ENCODE measurements at places on chromosomes 2 and 18.

GRCh38 chr2:82539280-82539621 is 1919.8 kb downstream of the SUCLG1 start:
- DNase-seq: no peak

- no peak for DNase-seq
Measured at GRCh38 chr2:66069937-66070720, 364.8 kb upstream of the MEIS1 start.

GRCh38 chr2:43020990-43021669 is 205.3 kb downstream of the ZFP36L2 start:
- no peak for DNase-seq

- DNase-seq: no peak
Measured at GRCh38 chr18:58208207-58208932, 164.3 kb downstream of the NEDD4L start.

GRCh38 chr2:867296-867695 is 83.4 kb upstream of the SNTG2 start:
- no peak for DNase-seq

GRCh38 chr2:48479915-48480314 is 50.0 kb upstream of the STON1 start:
- DNase-seq: no peak

DNA sequence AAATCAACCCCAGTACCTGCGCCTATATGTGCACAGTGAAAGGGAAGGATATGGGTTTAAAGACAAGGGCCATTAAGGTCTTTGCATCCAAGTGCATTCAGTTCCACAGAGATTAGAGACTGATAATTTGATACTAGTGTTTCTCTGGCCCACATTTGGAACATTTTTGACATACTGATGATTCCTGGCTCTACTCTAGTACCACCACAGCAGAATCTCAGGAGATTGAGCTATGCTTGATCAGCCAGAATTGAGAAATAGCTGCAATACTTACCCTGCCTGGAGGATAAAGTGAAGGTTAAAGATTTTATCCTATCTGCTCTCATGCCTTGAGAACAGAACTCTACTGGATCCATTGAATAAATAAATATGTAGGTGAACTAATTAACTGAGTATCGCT is 1267.8 kb downstream of the SUCLG1 start:
- DNase-seq: no peak

DNA sequence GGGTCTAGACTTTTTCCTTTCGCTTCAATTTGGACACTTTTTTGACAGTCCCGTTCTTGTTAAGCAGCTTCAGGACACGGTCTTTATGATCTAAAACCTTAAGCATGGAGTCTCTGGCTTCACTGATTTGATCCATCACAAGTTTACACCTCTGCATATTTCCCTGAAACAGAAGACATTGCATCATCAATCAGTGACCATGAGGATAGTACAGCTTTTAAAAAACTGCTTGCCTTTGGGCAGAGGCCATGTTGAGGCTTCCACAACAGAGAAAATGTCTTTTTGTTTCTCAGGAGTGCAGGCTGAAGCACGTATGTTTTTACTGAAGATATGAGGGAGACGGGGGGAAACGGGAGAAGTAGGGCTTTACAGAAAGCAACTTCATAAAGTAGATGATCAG is 56.2 kb upstream of the AMMECR1L start:
- no peak for DNase-seq

All from activated T-helper 1 cell treated with anti-CD3 and anti-CD28 coated beads, Interleukin-2, amount 50 U/mL, for 16 hours (primary cell).